ENCODE measurements at places on chromosomes 11 and 22.

GRCh38 chr11:31926816-31927528, 115.8 kb upstream of the PAX6 start:
- DNase-seq: no peak

DNA sequence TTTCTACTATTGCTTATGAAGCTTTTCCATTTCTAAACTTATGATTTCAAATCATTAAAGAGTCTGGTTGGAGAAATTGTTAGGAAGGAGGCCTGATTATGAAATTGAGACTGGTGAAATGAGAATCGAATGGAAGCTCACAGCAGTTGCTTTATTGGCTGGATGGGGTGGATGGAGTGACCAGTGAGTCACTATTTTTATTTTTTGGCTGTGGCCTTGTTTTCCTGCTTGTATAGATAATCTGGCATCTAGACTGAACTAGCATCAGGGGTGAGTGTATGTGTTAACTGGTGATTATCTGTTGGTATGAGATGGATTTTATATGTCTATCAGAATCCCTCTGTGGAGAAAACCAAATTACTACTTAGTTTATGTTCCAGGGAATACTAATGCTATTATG, 36.2 kb downstream of the UVRAG start:
- no peak for DNase-seq

- DNase-seq: no peak
Measured at GRCh38 chr11:35540526-35540925, 15.1 kb upstream of the PAMR1 start.

- no peak for DNase-seq
Measured at GRCh38 chr22:50082197-50082715, 3.0 kb downstream of the MLC1 start.

- DNase-seq: no peak
Measured at GRCh38 chr22:30357236-30357570, 396 bp downstream of the CCDC157 start.

- DNase-seq: no peak
Measured at GRCh38 chr11:44623341-44623730, 57.9 kb downstream of the CD82 start.
